ENCODE measurements at places on chromosomes 16 and 17. TPM values are rescaled to one million over a fixed set of nuclear protein-coding genes. Genes with fewer than 3 reads are reported as not detected.

GRCh38 chr16:53913099-53913870, 209.3 kb downstream of the FTO start:
- no peak overlapping the region for H3K4me3 ChIP-seq
- H3K27ac ChIP-seq = peak overlapping the region; percentile 71
- no peaks in the 10 kb centered on the region for H3K36me3 ChIP-seq
- H3K27me3 ChIP-seq = no peaks in the 10 kb centered on the region
- DNase-seq = peak; percentile 25

Gene KRT20
- total RNA-seq = not detected

DNA sequence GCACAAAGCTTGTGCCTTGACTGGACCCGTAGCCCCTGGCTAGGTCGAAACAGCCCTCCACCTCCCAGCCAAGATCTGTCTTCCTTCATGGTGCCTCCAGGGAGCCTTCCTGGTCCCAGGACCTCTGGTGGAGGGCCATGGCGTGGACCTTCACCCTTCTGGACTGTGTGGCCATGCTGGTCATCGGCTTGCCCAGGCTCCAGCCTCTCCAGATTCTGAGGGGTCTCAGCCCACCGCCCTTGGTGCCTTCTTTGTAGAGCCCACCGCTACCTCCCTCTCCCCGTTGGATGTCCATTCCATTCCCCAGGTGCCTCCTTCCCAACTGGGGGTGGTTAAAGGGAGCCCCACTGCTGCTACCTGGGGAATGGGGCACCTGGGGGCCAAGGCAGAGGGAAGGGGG, 3.5 kb downstream of the CTRL start:
- no peak for DNase-seq
- no peak overlapping the region for H3K27ac ChIP-seq
- peaks cover 7% of the 10 kb centered on the region for H3K4me1 ChIP-seq
- H3K36me3 ChIP-seq = peaks cover 58% of the 10 kb centered on the region
- no peaks in the 10 kb centered on the region for H3K27me3 ChIP-seq
- H3K4me3 ChIP-seq = no peak overlapping the region

DNA sequence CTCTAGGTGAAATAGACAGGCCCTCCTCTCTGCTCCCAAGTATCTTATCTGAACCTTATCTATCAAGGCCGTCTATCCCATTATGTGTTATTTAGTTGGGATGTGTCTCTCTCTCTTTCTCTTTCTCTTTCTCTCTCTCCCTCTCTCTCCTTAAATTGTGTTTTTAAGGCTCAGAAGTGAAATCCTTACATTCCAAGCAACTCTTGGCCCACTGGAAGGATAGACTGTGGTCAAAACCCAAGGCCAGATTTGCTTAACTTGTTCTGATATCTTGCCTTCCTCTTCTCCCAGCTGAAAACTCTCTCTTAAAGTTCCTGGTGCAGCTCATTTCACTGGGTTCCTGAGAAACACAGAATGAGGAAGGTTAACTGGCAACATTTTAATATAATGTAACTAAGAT, 14.7 kb downstream of the CDRT4 start:
- no peaks in the 10 kb centered on the region for H3K4me1 ChIP-seq
- no peak overlapping the region for H3K4me3 ChIP-seq
- H3K36me3 ChIP-seq = no peaks in the 10 kb centered on the region

Gene TBKBP1
- 21.4 TPM for total RNA-seq

DNA sequence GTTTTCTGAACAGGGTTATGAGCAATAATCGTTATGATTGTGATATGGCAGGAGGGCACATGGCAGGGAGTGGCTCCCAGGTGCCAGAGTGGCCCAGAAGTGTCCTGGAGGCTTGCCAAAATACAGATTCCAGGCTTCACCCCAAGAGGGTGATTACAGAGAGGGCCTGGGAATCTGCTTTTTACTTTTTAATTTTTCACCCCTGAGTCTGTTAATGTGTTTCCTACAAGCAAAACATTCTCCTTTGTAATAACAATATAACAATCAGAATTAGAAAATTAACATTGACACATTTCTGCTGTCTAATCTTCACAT, 212.4 kb downstream of the SNX29 start:
- no peak for DNase-seq
- no peaks in the 10 kb centered on the region for H3K27me3 ChIP-seq
- no peak overlapping the region for H3K4me3 ChIP-seq
- no peak overlapping the region for H3K27ac ChIP-seq
- H3K36me3 ChIP-seq = no peaks in the 10 kb centered on the region
- no peaks in the 10 kb centered on the region for H3K4me1 ChIP-seq

DNA sequence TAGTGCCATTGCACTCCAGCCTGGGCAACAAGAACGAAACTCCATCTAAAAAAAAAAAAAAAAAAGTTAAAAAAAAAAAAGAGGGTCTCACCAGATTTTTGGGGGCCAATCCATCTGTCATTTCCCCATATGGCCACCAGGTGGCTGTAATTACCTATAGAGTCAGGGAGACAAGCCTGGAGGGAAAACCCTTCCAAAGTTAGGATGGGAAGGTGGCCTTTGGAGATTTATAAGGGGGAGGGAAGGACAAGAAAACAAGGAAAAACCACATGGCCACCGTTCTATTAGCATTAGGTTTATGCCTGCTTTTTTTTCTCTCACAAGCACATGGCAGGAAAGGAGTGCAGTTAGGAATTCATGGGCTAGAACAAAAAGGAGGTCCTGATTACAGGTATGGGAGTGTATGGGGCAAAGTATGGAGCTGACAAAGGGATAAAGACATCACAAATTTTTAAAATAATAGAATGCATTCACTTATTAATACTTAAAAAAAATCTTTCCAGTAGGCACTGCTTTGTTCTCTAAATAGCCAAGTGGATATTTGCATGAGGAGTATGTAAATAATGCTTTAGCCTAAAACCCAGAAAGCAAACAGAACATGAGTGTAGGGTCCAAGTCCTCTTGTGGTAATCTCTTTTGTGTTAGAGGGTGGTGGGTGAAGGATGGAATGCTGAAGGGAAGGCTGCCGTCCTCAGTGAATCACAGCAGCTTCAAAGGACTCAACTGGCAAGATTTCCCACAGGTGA, 5.1 kb downstream of the CYB5D1 start:
- peaks cover 2% of the 10 kb centered on the region for H3K36me3 ChIP-seq
- DNase-seq = peak; percentile 25
- no peaks in the 10 kb centered on the region for H3K27me3 ChIP-seq
- H3K4me3 ChIP-seq = no peak overlapping the region
- peaks cover 18% of the 10 kb centered on the region for H3K4me1 ChIP-seq
- H3K27ac ChIP-seq = no peak overlapping the region

DNA sequence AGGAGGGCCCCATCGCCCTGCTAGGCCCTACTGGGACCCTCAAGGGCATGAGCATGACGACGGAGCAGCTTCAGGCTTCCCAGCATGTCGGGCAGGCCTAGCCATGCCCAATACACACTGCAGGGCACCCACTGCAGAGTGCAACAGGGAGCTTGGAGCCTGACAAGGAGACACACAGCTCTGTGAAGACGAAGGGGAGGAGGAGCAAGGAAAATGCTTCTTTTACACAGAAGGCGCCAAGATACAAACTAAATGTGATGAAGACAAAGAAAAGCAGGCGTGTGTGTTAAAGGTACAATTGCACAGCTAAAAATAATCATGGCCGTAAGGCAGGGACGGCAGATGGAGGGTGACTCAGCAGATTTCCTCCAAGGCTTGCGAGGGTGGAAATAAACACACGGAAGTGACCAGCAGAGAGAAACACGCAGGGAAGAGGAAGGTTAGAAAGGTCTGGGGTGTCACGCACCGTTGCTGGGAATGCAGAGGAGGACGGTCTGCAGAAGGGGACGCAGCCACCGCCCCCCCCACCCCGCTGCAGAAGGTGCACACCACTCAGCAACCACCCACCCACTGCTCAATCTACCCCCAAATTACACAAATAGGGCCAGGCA, 108.5 kb downstream of the ZNF778 start:
- H3K4me1 ChIP-seq = peaks cover 88% of the 10 kb centered on the region
- H3K4me3 ChIP-seq = no peak overlapping the region
- no peaks in the 10 kb centered on the region for H3K27me3 ChIP-seq
- H3K27ac ChIP-seq = no peak overlapping the region
- DNase-seq = peak; percentile 51
- H3K36me3 ChIP-seq = peaks cover 8% of the 10 kb centered on the region

- H3K27ac ChIP-seq = no peak overlapping the region
- no peaks in the 10 kb centered on the region for H3K4me1 ChIP-seq
- no peak for DNase-seq
- no peak overlapping the region for H3K4me3 ChIP-seq
- H3K27me3 ChIP-seq = no peaks in the 10 kb centered on the region
Measured at GRCh38 chr16:64481497-64481896, 640.4 kb downstream of the CDH11 start.

Gene SLFN11
- 31.8 TPM for total RNA-seq

DNA sequence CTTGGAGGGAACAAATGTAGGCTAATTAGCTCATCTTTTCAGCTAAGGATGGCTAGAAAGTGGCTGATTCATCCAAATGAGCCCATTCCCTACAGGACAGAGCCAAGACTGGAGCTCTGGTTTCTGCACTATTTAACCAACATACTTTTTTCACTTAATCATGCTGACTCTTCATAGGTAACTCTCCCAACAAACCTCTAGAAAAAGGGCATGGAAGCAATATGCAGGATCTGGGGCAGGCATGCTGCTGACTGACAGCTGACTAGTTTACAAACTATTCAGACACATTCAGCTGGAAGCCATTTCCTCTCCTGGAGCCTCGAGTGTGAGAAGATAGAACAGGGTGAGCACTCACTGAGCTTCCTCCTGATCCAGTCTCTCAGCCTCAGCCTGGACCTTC, 6.2 kb downstream of the BECN1 start:
- peaks cover 3% of the 10 kb centered on the region for H3K4me1 ChIP-seq
- no peak overlapping the region for H3K4me3 ChIP-seq
- no peak overlapping the region for H3K27ac ChIP-seq
- DNase-seq = no peak
- H3K27me3 ChIP-seq = no peaks in the 10 kb centered on the region
